ENCODE measurements at places on chromosomes 11 and 22. TPM values are rescaled to one million over a fixed set of nuclear protein-coding genes. Genes with fewer than 3 reads are reported as not detected.

OR6T1 gene
- not detected for total RNA-seq

GRCh38 chr11:85307366-85307765, 319.8 kb downstream of the DLG2 start:
- no peaks in the 10 kb centered on the region for H3K36me3 ChIP-seq
- no peaks in the 10 kb centered on the region for H3K4me1 ChIP-seq
- H3K4me3 ChIP-seq: no peak overlapping the region
- no peak for DNase-seq

DNA sequence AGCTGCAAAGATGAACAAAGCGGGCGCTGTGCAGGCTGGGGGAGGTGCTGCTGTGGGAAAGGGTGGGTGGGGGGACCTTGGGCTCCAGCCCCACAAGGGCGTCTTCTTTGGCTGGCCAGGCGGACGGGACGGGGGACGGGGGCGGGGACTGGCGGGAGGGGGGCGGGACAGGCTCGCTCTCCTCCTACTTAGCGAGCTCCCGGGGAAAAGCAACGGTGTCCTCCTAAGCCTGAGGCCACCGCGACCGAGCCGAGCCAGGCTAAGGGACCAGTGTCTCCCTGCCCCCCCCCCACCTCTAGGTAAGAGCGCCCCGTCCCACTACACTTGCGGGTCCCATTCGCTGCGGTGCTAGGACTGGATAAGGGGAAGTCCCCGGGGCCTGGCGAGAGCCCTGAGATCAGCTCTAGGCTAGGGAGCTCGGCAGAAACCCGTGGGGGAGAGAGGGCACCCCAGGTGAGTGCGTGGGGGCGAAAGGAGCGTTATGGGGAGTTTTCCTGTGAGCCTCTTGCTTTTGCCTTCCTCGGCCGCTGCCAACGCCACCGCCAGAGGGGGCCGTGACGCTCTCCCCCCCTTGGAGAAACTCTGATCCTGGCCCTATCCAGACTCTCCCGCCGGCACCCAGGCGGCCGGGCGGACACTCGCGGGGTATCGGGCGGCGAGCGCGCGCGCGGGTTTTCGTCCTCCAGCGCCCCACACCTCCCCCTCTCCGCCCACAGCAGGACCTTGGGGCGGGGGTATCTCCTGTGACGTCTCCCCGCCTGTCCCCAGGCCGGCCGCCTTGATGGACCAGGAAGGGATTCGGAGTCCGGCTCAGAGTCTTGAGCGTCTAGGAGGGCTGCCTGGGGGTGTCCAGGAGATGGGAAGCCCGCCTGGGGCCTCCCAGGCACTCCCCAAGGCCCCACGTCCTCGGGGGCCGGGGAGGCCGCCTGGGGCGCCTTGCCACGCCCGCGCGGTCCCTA, at the start of gene PHLDB1:
PHLDB1 (plus strand) TSS at position 215 of the 959 bp plus-strand sequence. CDS start 6,222 bp downstream, outside the sequence.
- peaks cover 30% of the 10 kb centered on the region for H3K27me3 ChIP-seq
- peaks cover 39% of the 10 kb centered on the region for H3K4me1 ChIP-seq
- peak within 1 kb of the TSS; percentile 90 for H3K27ac ChIP-seq
- peak within 1 kb of the TSS; percentile 56 for H3K4me3 ChIP-seq
- DNase-seq: peak; percentile 58
- H3K36me3 ChIP-seq: no peaks in the 10 kb centered on the region

- no peak overlapping the region for H3K4me3 ChIP-seq
- no peak overlapping the region for H3K27ac ChIP-seq
- H3K4me1 ChIP-seq: peaks cover 12% of the 10 kb centered on the region
- H3K27me3 ChIP-seq: no peaks in the 10 kb centered on the region
- H3K36me3 ChIP-seq: no peaks in the 10 kb centered on the region
Observed at GRCh38 chr11:56910785-56911184, 77.9 kb upstream of the OR5AK2 start.

OR52A1 gene
- not detected for total RNA-seq

ANKK1 gene
- total RNA-seq: 9.7 TPM

- no peaks in the 10 kb centered on the region for H3K27me3 ChIP-seq
- no peak overlapping the region for H3K27ac ChIP-seq
- DNase-seq: no peak
Observed at GRCh38 chr11:105106140-105106539, 33.4 kb downstream of the CARD18 start.

DNA sequence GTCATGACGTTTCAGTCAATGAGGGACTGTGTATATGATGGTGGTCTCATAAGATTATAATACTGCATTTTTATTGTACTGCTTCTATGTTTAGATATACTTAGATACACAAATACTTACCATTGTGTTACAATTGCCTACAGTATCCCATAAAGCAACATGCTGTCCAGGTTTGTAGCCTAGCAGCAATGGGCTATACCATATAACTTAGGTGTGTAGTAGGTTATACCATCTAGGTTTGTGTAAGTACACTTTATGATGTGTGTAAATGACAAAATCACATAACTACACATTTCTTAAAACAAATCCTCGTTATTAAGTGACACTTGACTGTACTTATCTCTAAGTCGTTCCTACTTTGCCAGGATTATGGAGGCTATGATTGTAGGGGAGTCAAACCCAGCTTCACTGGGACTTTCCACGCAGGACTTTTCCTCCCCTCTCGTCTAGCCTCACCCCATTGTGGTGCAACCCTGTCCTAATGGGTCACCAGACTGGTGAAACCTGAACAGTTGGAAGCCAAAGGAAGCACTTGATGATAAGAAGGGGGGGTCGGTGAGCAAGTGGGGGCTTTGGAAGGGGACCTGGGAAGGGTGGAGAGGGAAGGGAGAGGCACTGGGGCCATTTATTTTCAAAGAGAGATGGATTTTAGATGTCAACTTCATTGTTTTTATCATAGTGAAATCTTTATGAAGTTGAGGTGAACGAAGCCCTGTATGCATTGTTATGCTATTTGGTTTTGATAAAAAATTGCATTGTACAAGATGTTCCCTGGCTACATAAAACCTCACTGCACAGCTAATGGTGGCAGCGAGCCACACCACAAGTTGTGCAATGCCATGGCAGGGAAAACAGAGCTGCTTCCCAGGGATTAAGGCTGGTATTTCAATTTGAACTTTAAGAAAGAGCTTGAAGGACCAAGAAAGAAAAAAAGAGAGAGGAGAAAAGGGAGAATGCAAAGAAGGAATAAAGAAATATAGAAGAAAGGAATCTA, 129.1 kb downstream of the EHF start:
- peak overlapping the region; percentile 46 for H3K27ac ChIP-seq
- DNase-seq: peak; percentile 54
- H3K36me3 ChIP-seq: no peaks in the 10 kb centered on the region
- no peak overlapping the region for H3K4me3 ChIP-seq
- no peaks in the 10 kb centered on the region for H3K4me1 ChIP-seq

DNA sequence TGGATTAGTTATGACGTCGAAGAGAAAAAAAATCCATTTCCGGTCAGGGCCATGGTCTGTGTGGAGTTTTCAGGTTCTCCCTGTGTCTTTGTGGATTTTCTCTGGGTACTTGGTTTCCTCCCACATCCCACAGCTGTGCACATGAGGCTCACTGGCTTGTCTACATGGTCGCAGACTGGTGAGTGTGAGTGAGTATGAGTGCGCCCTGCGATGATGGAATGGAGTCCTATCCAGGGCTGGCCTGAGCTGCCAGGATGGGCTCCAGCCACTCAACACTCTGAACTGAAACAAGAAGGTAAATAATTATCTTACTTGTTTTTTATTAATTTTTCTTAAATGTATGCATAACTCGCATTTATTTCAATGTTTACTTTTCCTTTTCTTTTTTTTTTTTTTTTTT, 10.8 kb downstream of the MMP3 start:
- H3K4me3 ChIP-seq: no peak overlapping the region
- H3K27me3 ChIP-seq: peaks cover 5% of the 10 kb centered on the region
- no peak overlapping the region for H3K27ac ChIP-seq
- no peaks in the 10 kb centered on the region for H3K36me3 ChIP-seq

DNA sequence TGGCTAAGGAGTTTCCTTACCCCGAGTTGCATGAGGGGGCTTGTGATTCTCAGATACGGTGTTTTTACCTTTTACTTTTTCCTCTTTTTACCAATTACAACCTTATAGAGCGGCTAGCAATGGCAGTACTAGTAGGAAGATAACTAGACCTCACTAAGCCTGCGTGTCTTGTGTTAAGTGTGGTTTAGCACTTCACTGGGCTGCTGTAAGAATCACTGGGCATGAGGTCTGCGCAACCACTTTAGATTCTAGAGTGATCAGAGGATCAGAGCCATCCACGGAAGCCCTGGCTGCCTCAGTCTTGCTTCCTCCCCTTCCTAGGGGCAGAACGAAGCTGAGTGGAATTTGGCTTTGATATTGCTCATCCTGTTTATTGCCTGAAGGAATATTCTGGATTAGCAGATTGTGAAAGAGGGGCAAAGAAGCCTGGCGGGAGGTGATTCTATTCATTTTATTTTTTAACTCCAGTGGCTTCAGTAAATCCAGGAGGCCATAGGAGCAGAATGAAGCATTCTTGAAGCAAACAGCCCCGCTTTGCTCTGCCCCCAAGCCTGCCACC, 88.5 kb downstream of the GRAMD1B start:
- no peaks in the 10 kb centered on the region for H3K4me1 ChIP-seq
- no peak overlapping the region for H3K27ac ChIP-seq
- no peak for DNase-seq
- no peaks in the 10 kb centered on the region for H3K27me3 ChIP-seq
- no peaks in the 10 kb centered on the region for H3K36me3 ChIP-seq

MCHR1 gene
- total RNA-seq: not detected

GRCh38 chr11:104094576-104094975, 58.1 kb downstream of the DDI1 start:
- no peak overlapping the region for H3K4me3 ChIP-seq
- H3K27ac ChIP-seq: no peak overlapping the region
- no peak for DNase-seq
- no peaks in the 10 kb centered on the region for H3K36me3 ChIP-seq
- no peaks in the 10 kb centered on the region for H3K27me3 ChIP-seq

LMO1 gene
- total RNA-seq: not detected

- H3K27ac ChIP-seq: peak overlapping the region; percentile 22
- no peaks in the 10 kb centered on the region for H3K4me1 ChIP-seq
- no peak for DNase-seq
- no peak overlapping the region for H3K4me3 ChIP-seq
- no peaks in the 10 kb centered on the region for H3K36me3 ChIP-seq
Observed at GRCh38 chr11:102599642-102600261, 25.4 kb downstream of the MMP20 start.

DNA sequence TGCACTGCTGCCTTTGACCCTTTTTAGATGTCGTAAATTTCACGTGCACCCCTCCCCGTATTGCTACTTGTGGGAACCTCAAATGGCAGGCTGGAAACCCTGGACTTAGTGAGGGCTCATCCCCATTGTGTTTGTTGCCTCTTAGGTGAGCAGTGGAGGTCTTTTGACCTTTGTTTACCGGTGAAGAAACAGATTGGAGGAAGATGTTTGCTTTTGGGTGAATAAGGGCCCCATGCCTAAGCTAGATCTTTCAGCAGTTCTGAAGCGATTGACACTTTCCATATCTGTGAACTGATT, 782 bp downstream of the SMARCB1 start:
- no peaks in the 10 kb centered on the region for H3K36me3 ChIP-seq
- peaks cover 45% of the 10 kb centered on the region for H3K4me1 ChIP-seq
- H3K27ac ChIP-seq: peak overlapping the region; percentile 99
- H3K4me3 ChIP-seq: peak overlapping the region; percentile 73
- H3K27me3 ChIP-seq: no peaks in the 10 kb centered on the region
- no peak for DNase-seq

DNA sequence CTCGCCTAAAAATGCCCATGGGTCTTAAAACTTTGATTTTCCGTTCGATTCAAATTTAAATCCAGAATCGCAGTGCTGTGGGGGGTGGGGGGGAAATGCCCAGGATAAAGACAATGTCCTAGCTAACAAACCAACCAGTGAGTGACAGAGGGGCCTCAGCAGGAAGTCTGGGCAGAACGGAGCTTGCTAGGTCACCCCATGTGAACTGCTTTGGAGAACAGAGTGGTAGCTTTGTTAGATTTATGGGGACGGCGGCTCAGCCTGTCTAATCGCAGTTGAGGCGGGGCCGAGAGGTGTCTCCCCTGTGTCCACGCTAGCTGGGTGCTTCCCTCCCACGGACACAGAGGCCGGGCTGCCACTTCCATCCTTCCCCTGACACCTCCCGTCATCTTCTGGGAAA, 243.9 kb downstream of the CTTN start:
- no peaks in the 10 kb centered on the region for H3K27me3 ChIP-seq
- H3K36me3 ChIP-seq: no peaks in the 10 kb centered on the region
- DNase-seq: no peak
- H3K4me1 ChIP-seq: no peaks in the 10 kb centered on the region
- H3K27ac ChIP-seq: no peak overlapping the region

GRCh38 chr11:115761348-115761747, 257.1 kb upstream of the CADM1 start:
- H3K4me1 ChIP-seq: peaks cover 7% of the 10 kb centered on the region
- no peak overlapping the region for H3K4me3 ChIP-seq
- peaks cover 21% of the 10 kb centered on the region for H3K27me3 ChIP-seq
- no peak for DNase-seq
- no peak overlapping the region for H3K27ac ChIP-seq
- no peaks in the 10 kb centered on the region for H3K36me3 ChIP-seq

GRCh38 chr11:11345099-11345498, 8.0 kb downstream of the CSNK2A3 start:
- no peak overlapping the region for H3K27ac ChIP-seq
- no peaks in the 10 kb centered on the region for H3K27me3 ChIP-seq
- H3K4me1 ChIP-seq: peaks cover 5% of the 10 kb centered on the region
- no peak for DNase-seq
- no peaks in the 10 kb centered on the region for H3K36me3 ChIP-seq

BCO2 gene
- total RNA-seq: 2.8 TPM

HARBI1 gene
- total RNA-seq: 3.4 TPM

DNA sequence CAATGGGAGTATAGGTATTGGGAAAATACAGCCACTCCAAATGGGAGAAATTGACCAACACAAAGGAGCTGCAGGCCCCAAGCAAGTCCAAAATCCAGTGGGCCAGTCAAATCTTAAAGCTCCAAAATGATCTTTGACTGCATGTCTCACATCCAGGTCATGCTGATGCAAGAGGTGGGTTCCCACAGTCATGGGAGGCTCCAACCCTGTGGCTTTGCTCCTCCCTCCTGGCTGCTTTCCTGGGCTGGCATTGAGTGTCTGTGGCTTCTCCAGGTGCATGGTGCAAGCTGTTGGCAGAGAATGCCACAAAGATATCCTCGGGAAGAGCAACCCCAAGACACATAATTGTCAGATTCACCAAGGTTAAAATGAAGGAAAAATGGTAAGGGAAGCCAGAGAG, 80.8 kb downstream of the IGLL5 start:
- no peak for DNase-seq
- H3K4me1 ChIP-seq: no peaks in the 10 kb centered on the region
- H3K4me3 ChIP-seq: no peak overlapping the region
- H3K27ac ChIP-seq: no peak overlapping the region
- peaks cover 51% of the 10 kb centered on the region for H3K27me3 ChIP-seq

CARNS1 gene
- 4.4 TPM for total RNA-seq

GRCh38 chr11:87324817-87325489, 287.2 kb downstream of the TMEM135 start:
- H3K4me1 ChIP-seq: no peaks in the 10 kb centered on the region
- no peak overlapping the region for H3K4me3 ChIP-seq
- no peak overlapping the region for H3K27ac ChIP-seq
- DNase-seq: no peak
- H3K27me3 ChIP-seq: no peaks in the 10 kb centered on the region

Measured in transverse colon (tissue), 4 donors.